ENCODE measurements at places on chromosomes 12 and 14.

- peak; percentile 16 for DNase-seq
These were observed 98.9 kb downstream of the CHST11 start for GRCh38 chr12:104555648-104556047.

DNA sequence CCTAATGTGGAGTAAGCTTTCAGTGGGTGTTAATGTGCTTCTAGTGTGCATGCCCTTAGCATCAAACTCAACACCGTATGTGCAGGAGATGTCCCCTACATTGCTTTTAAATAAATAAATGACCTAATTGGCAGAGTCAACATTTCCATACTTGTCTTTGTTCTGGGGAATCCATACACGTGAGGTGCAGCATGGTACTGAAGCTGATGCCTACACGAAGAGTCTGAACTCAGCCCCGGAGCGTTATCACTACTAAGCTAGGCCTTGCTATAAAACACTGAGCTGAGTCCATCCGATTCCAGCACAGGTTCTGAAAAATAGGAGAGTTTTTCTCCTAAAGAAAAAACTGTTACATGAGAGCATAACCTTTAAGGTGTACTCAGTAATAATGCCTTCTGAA is 125.0 kb upstream of the DYRK2 start:
- DNase-seq = no peak

- no peak for DNase-seq
These were observed 125.5 kb upstream of the FAR2 start for GRCh38 chr12:29023436-29024076.

DNA sequence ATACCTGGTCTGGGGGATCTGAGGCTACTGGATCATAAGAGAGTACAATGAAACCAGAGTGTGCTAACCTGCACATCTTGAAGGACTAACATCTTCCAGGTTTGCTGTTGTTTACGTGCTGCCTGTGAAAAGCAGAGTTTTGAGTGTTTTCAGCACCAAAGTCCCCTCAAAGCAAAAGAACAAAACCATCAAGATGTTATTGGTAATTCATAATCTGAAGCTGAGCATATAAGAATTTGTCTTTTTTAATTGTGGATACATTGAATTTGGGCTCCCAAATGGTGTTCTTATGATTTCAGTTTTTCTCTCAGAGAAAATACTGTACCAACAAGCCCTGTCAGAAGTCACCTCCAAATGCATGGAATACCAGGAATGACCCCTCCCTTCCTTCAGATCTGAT is 110.2 kb downstream of the BTG1 start:
- no peak for DNase-seq

DNA sequence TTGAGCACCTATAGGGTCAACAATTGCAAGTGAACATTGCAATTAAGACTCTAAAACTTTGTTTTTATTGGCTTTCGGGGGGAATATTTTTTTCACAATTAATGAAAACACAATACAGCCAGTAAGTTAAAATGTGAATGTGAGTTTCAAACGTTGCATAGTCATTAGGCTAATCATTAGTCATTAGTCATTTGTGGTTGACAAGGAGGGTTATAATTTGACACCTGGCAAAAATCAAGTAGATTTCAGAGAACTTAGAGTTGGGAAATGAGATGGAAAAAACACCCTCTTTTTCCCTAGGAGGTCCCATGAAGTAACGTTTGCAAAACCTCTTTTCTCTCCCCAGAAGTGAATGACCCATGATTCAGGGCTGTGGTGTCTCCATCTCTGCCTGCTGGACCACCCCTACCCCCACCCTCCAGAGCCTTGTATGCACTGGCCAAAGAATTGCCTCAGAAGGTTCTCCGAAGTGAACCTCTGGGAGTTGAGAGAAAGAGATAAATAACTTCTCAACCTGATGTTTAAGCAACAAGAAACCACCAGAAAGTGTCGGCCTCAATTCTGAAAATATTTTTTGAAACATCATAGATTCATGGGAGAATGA is 196.3 kb downstream of the PAX9 start:
- DNase-seq = no peak

GRCh38 chr12:105674871-105675699 is 344.6 kb downstream of the C12orf75 start:
- no peak for DNase-seq
